ENCODE measurements at places on chromosomes 2 and 18.

DNA sequence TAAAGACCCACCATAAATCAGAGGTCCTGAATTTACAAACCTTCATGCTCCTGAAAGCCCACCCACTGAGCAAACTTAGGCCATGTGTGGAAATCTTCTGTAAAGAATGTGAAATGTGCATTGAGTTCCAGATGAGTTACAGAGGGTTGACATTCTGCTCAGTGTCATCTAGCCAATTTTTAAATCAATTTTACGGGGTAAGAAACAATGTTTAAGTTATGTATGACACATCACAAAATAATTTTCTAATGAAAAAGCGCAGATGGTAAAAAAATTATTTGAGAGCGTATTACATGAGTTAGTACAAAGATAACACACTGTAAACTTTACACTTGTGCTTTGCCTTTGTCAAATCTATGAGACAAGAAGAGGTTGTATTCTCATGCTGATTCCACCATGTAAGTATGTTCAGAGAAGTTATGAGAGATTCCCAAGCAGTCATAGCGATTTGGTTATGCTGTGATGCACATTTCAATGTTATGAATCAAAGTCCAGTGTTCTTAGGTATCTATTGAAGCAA is 446.3 kb downstream of the ADCYAP1 start:
- DNase-seq, result no peak

DNA sequence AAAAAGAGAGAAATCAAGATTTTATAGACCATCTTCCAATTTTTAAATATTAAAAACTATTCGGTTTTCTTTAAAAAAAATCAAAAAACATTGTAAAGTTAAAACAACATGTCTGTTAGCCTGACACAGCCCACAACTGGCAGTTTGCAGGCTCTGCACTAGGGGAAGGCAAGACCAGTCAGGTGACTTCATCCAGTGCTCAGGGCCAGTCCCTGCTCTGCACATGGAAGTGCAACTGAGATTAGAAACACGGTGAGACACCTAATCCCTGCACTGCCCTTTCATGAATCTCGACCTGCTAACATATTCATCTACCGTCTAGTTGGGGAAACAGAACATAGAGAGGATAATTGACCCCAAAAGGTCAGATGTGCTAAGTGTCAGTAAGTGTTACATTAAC is 135.2 kb downstream of the BARD1 start:
- no peak for DNase-seq

DNA sequence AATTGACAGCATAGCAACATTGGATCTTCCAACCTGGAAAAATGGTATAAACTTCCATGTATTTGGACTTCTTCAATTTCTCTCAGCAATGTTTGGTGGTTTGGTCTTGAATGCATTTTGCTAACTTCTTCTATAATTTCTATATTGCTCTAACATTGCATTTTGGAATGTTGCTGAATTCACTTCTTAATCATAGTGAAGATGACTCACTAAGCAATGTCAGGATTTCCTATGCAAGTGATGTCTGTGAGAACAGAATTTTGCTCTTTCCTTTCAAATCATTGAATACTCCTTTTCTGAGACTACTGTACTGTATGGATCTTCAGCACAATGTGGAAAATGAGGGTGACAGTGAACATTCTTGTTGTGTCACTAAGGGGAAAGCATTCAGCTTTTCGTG is 28.9 kb upstream of the CDH19 start:
- no peak for DNase-seq

GRCh38 chr2:235168174-235168979 is 216.6 kb downstream of the SH3BP4 start:
- DNase-seq, result no peak

DNA sequence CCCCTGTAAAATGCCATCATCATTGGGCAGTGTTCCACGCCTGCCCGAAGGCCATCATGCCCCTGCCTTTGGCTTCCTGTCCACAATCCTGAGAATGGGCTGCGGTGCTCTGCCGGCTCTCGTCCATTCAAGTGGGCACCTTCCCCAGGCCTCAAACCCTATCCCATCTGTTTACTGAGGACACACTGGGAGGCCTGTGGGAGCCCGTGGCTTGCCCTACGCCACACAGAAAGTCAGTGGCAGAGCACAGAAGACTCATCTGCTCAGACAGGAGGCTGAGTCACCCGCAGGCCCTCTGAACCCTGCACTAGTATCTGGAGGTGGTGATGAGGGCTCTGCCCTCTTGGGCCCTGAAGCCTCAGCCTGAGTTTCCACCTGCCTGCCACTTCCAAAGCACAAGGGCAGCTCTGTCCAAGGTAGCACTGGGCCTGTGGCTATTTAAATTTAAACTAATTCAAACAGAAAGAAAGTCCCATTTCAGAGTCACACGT is 19.1 kb upstream of the ANKRD53 start:
- DNase-seq, result no peak

GRCh38 chr2:86015006-86015405 is 90.7 kb downstream of the POLR1A start:
- no peak for DNase-seq

DNA sequence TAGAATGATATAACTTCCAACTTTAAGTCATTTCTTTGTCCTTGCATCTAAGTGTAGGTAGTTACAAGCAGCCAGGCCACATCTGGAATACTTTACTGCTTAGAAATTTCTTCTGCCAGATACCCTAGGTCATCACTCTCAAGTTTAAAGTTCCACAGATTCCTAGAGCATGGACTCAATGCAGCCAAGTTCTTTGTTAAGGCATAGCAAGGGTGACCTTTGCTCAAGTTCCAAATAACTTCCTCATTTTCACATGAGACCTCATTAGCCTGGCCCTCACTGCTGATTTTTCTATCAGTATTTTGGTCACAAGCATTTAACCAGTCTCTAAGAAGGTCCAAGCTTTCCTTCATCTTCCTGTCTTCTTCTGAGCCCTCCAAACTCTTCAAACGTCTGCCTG is 7.8 kb upstream of the UGT1A9 start:
- DNase-seq, result no peak

Data from NCI-H1105 treated with DMSO at 0.1 percent for 48 hours (cell line).